Astrocyte of the cerebellum (primary cell): ENCODE measurements at places on chromosomes 12 and 14.

DNA sequence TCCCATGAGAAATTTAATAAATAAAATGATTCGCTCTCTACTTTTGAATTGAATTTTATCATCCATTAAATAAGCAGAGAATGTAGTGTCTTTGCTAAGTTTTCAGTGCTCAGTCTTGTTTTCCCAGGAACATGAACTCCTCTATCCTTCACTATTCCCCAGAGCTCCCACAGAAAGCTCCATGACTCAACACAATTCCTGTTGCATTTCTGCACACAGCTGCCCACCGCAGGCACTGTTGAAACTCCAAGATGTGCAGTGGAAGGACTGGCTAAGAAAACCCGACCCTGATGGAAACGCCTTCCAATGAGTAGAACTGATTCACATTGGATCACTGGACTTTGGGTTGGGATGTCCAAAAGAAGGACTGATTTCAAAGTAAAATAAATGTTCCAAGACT is 202.4 kb upstream of the AMIGO2 start:
- DNase-seq: no peak

DNA sequence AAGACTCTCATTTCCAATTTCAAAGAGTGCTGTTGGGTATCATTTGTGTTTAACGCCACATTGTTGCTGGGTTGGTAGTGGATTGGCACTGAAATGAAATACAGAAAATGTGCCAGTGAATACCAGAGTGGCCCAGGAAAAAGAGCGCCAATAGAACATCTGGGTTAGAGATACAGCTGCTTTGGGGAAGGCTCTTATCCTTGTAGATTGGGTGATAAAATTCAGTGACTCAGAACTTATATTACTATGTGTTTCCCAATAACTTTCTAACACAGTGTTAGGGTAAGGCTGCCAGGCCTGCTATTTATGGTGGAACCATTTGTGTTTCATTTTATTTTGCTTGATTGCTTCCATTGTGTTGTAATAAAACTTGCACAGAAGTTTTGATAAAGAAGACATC is 168.2 kb upstream of the SSTR1 start:
- no peak for DNase-seq

GRCh38 chr12:77229640-77230442 is 164.5 kb upstream of the E2F7 start:
- no peak for DNase-seq

DNA sequence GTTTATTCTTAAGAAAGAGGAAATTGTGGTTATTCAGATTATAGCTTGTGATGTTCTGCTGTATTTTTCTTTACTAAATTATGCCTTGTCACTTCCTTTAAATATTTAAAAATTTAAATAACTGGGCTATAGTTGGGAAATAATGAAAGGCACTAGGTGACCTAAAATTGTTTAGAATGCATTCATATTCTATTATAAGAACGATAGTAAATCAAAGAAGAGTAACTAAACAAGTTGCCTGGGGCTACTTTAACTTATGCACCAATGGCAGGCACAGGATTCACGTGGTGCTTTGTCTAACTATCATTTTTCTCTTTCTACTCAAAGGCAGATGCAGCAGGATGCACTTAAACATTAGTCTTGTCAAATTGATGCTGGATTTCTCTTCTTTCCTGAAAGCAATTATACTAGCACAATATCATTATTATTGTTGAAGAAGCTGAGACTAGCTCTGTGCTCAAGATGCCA is 190.7 kb upstream of the PPFIA2 start:
- no peak for DNase-seq

GRCh38 chr12:104426926-104427546 is 29.7 kb upstream of the CHST11 start:
- DNase-seq: peak; percentile 24

- no peak for DNase-seq
Measured at GRCh38 chr12:120625557-120626419, 14.6 kb upstream of the CABP1 start.

DNA sequence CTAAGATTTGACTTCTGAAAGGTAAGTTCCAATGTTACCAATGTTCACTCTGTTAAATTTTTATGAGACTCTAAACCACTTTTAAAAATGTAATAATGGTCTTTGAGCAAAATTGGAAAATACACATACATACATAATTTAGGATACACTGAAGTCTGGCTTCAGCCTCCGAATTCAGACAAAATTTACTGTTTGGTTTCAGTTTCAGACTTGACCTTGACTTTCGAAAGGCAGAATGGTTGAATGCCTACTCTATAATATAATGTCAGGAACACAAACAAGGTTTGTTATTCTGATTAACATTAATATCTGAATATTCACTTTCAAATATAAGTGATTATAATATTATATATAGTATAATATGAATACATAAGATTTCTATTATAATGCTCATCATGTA is 74.1 kb upstream of the KRAS start:
- no peak for DNase-seq

DNA sequence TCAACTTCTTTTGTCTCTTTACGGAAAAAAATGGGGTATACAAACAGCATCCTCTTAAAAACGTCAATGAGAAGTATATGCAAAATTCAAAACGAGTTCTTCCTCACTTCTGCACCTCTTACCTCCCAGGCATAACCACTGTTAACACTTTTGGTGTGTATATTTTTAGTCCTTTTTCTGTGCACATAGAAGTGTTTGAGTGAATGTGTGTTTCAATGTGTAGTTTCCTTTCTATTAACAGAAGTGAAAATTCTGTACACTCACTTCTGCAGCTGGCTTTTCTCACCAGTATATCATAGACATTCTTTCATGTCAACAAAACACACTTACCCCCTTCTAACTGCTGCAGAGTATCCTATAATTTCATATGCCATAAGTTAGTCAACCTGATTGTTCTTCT is 5.4 kb downstream of the UBR7 start:
- no peak for DNase-seq

DNA sequence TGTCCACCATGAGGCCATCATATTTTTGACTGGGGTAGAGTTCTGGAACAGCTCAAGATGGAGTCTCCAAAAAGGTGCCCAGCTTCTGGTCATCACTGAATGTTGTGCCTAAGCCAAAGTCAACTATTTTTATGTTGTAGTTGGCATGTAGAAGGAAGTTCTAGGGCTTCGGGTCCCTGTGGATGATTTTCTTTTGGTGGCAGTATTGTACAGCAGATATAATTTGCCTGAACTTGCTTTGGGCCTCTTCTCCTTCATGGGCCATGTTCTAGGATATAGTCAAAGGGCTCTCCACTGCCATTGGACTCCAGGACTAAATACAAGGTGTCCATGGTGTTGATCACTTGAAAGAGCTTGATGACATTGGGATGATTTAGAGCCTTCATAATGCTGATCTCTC is 143.6 kb downstream of the SLC38A4 start:
- no peak for DNase-seq

GRCh38 chr14:105026033-105026785 is 5.3 kb upstream of the CDCA4 start:
- no peak for DNase-seq

DNA sequence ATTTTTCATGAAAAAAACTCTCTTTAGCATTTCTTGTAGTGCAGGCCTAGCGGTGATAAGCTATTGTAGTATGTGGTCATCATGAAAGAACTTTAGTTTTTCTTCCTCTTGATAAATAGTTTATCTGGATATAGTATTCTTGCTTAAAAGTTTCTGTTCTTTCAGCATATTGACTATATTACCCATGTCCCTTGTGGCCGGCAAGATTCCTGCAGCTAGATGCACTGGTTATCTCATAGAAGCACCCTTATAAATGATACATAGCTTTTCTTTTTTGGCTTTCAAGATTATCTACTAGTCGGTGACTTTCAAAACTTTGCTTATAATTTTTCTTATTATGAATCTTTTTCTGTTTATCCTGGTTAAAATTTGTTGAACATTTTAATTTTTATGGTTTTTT is 234.8 kb downstream of the ALG10 start:
- DNase-seq: no peak

DNA sequence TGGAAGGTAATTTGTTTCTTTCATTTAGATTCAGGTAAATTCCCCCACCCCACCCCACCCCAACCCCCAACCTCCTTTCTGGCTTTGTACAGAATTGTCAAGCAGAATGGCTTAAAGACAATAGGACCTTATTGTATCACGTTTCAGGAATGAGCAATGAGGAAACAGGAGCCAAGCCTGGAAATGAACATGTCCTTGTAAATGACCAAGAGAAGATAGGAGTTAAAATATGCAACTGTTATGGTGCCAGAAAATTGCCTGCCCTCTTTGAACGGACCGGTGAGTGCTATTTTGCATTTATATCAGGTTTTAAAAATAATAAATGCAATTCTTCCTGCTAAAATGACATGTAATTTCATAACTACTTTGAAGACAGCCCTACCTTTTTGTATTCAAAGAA is 141.6 kb upstream of the PELI2 start:
- DNase-seq: no peak

- peak; percentile 36 for DNase-seq
Measured at GRCh38 chr12:124625867-124626675, 58.7 kb upstream of the NCOR2 start.

GRCh38 chr14:53500191-53500590 is 347.1 kb upstream of the DDHD1 start:
- DNase-seq: no peak

DNA sequence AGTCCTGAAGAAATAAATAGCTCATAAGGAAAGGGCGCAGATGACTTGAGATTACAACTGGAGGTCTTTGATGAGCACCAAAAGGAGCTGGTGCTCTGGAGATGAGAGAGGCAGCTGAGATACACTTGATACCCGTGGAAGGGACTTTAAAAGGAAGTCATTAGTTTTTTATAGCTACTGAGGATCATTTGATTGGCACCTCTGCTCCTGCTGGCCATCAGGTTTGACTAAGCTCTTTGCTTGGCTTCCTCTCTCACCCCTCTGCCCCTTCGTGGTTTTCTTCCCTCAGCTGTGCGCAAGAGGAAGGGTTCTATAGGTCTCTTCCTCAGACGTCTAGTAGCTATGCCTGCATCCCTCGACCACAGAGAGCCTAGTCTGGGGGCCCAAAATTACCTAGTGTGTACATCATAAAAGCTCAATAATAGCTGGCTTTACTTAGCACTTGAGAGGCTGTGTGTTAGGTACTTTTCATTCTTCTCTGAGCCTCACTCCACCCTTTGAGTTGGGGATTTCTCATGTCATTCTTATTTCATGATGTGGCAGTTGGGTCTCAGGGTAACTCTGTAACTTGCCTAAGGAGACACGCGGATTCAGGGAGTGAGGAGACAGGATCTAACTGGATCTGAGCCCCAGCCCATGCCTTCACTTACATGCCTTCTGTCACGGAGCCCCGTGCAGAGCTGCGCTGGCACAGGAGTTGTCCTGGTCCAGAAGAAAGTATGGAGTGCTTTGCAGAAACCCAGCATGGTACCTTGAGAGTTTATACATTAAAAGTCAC is 68.4 kb upstream of the ASPG start:
- DNase-seq: no peak

DNA sequence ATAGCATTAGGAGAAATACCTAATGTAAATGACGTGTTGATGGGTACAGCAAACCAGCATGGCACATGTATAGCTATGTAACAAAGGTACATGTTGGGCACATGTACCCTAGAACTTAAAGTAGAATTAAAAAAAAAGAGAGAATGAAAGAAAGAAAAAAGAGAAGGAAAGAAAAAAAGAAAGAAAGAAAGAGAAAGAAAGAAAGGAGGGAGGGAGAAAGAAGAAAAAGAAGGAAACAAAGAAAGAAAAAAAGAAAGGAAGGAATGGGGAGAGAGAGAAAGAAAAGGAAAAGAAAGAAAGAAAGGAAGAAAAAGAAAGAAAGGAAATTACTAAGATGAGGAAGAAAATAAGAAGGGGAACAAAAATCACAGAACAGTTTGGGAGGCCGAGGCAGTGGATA is 925.5 kb downstream of the LRFN5 start:
- DNase-seq: no peak

GRCh38 chr14:95146079-95146771 is 11.1 kb downstream of the DICER1 start:
- DNase-seq: no peak

GRCh38 chr14:102775855-102776760 is 1.1 kb upstream of the TRAF3 start:
- DNase-seq: peak; percentile 19

DNA sequence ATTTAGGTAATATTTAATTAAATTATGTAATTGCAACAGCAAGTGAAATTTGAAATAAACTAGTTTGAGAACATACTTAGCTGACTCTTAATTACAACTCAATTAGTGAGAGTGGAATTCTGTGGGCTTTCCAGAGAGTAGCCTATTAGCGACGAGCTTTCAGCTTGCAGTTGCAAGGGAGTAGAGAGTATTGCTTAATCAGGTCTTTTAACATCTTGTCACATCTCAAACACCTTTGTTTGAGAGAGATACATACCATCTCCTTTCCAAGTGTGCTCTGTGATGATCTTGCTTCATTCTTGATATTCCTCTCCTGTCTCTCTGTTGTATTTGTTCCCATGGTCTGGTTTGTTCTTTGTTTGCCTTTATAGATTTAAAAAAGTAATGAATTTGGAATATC is 7.7 kb downstream of the PPP4R4 start:
- DNase-seq: no peak

GRCh38 chr12:43676183-43676813 is 82.3 kb downstream of the PUS7L start:
- DNase-seq: no peak

DNA sequence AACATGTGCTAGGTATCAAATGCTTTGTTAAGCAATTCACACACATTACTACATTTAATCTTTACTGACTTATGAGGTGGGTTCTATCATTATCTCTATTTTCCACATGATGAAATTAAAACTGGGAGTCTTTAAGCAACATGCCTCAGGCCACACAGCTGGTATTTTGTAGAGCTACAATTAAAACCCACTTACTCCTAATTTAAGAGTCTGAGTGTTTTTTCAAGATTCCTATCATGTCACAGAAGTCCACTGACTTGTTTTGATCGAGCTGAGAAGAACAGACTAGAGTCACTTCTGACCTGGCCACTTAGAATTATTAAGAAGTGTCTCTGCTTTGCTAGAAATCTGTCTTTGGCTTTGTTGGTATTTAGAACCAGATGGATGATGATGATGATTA is 670.7 kb downstream of the NRXN3 start:
- no peak for DNase-seq

- peak; percentile 43 for DNase-seq
Measured at GRCh38 chr12:8065991-8066594, at the start of gene C3AR1. Gene C3AR1 (minus strand): TSS chr12:8066359. CDS start chr12:8060185, 6,174 bp downstream.

DNA sequence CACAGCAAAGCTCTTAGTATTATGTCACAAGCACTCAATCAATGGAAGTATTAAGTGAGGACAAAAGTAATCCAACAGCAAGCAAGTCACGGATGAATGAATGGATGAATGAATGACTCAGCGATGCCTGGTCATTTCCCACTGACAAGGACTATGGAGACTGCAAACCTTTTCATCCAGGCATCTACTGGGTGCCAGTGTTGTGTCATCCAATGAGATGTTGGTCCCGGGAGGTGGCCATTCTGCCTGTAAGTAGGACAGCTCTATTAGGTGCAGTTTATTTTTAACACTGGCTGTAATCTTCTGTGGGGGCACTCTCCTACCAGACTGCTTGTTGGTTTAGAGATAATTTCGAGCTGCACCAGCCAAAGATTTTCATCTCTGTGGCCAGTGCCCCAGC is 39.4 kb downstream of the STAB2 start:
- DNase-seq: no peak

DNA sequence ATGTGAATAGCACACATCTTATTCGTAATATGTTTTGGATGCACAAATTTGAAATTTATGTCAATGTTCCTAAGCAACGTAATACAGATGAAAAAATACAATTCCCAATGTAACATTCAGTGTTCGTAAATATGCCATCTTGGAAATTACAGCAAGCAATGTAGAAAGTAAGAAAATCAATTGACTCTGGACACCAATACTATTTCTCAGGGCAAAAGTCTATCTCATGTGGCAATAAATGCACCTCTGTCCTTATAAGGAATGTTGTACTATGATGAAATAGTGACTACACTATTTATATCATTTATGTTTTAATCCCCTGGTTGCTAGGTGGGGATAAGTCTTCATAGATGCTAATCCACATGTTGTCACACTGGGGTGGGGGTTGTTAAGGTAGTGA is 251.2 kb downstream of the GXYLT1 start:
- DNase-seq: no peak
